Renal cortical epithelial cell (primary cell): ENCODE measurements at places on chromosomes 11 and 22.

DNA sequence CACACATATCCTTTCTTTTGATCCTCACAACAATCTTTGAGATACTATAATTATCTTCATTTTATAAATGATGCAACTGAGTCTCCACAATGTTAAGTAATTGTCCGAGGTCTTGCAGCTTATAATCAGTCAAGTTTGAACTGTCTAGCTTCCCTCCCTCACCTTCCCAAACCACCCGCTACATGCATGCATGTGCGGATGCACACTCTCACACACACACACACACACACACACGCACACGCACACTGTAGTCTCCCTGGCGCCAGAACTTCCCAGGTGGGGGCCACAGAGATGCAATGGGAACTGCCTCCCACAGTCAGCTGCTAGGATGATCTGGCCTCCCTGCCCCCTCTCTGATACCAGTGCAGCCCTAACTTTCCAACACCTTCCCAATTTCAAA is 501.3 kb downstream of the BUD13 start:
- no peak for DNase-seq

- no peak for DNase-seq
These were observed 24.7 kb downstream of the TUB start for GRCh38 chr11:8105666-8106065.

GRCh38 chr11:60504219-60504905 is 10.8 kb upstream of the MS4A13 start:
- DNase-seq, result no peak

DNA sequence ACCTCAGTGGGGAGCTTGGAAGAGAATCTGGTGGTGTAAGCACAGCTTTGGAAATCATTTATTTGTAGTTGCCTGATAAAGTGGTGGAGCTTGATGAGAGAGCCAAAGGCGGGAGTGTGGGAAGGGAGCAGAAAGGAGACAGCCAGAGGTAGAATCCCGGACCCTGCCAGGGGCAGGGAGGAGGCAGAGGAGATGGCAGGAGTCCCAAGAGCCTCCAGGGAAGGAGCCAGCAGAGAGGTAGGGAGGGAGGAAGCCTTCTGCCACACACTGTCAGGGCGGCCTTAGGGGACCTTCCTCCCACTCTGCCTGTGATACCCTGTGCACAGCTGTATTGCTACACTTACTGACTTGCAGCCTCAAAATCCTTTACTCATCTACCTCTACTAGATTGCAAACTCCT is 15.4 kb downstream of the SCUBE2 start:
- no peak for DNase-seq

- no peak for DNase-seq
These were observed 142.5 kb downstream of the C11orf91 start for GRCh38 chr11:33558097-33558496.

GRCh38 chr11:88231894-88232482 is 56.7 kb upstream of the RAB38 start:
- DNase-seq, result peak; percentile 34

GRCh38 chr11:7351228-7351627 is 99.5 kb downstream of the SYT9 start:
- DNase-seq, result no peak

GRCh38 chr22:26409719-26410335 is 19.2 kb upstream of the ASPHD2 start:
- DNase-seq, result peak; percentile 8

DNA sequence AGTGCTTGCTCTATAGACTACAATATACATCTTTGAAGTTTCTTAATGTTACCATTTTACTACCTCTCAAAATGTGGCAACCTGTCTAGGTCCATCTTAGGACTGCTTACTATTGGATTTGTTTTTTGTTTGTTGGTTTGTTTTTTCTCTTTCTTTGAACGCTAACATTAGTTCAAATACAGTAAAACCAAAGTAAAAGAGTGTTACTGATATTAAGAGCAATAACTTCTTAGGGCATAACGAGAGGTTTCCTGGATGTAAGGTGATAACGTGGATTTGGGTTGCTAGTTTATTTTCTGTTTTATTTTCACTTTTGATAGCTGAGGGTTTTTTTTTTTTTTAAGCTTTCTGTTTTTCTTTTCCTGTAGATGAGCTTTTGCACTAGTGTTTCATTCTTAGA is 43.6 kb downstream of the TMEM135 start:
- DNase-seq, result no peak

DNA sequence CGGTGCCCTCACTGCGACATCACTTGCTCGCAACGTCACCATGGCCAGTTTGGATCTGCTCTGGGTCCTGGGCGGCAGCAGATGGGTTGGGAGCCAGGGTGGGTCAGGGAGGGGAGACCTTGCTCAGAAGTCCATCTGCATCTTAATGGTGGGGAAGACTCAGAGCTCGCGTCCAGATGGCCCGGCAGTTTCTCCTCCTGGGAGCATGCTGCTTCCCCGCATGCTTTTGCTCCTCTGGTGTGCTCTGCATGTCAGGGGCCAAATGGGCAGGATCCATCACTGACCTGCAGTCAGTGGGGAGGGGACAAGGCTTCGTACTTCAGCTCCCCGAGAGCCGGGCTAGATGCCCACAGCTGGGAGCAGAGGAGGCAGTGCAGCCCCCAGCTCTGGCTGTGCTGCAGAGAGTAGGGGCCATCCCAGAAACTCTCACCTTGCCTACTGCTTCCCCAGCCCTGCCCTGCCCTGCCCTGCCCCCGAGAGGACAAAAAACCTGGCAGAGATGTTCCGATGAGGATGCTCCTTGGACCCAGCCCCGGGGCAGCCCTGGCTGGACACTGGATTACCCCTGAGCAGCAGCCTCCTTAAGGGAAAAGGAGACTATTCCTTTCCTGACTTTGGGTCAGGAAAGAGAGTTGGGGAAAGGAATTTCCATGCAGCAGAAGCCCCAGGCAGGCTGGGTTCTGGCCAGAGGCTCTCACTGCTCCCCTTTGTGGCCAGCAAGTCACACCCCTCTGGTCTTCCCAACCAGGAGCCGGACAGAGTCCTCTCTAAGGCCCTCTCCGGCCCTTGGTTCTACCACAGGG is 149.9 kb downstream of the PKNOX2 start:
- no peak for DNase-seq

GRCh38 chr11:123419731-123420452 is 10.2 kb upstream of the GRAMD1B start:
- no peak for DNase-seq

DNA sequence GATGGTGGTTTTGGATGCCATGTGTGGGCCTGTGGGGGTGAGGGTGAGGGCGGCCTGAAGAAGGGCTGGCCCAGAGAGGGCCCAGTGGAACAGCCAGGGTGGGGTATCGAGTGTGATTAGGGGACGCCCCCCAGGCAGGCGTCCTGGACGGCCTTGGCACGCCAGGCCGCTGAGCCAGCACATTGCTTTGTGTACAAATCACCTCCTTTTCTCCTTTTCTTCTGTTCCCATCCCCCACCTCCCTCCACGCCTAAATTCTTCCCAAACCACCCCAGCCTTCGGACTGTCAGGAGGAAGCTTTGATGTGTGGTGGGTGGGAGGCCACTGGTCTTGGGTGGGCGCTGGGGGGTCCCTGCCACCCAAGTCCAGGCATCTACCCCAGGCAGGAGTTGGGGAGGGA is 7.8 kb upstream of the CD248 start:
- no peak for DNase-seq
